ENCODE measurements at places on chromosomes 13 and 19. TPM values are rescaled to one million over a fixed set of nuclear protein-coding genes. Genes with fewer than 3 reads are reported as not detected.

- no peak for DNase-seq
Measured at GRCh38 chr13:40514802-40515201, 151.6 kb downstream of the FOXO1 start.

Gene S1PR5
- total RNA-seq, result 7.5 TPM

Gene RYR1
- total RNA-seq, result 1.4 TPM

Gene RFPL4AL1
- total RNA-seq, result 20.2 TPM

GRCh38 chr13:25080773-25081172 lies 15.2 kb upstream of the PABPC3 start:
- DNase-seq, result no peak

DNA sequence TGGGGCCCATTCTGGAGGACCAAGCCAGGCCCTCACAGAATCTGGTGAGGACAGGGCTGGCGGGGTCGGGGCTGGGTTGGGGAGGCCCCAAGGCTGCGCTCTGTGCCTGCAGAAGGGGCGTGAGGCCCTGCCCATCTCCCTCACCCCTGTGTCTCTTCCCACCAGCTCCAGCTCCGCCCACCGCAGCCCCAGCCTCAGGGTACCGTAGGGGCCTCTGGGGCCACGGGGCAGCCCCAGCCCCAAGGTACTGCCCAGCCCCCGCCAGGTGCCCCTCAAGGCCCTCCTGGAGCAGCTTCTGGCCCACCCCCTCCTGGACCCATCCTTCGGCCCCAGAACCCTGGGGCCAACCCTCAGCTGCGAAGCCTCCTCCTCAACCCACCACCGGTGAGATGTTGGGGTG lies 15.4 kb upstream of the PTOV1 start:
- no peak for DNase-seq

DNA sequence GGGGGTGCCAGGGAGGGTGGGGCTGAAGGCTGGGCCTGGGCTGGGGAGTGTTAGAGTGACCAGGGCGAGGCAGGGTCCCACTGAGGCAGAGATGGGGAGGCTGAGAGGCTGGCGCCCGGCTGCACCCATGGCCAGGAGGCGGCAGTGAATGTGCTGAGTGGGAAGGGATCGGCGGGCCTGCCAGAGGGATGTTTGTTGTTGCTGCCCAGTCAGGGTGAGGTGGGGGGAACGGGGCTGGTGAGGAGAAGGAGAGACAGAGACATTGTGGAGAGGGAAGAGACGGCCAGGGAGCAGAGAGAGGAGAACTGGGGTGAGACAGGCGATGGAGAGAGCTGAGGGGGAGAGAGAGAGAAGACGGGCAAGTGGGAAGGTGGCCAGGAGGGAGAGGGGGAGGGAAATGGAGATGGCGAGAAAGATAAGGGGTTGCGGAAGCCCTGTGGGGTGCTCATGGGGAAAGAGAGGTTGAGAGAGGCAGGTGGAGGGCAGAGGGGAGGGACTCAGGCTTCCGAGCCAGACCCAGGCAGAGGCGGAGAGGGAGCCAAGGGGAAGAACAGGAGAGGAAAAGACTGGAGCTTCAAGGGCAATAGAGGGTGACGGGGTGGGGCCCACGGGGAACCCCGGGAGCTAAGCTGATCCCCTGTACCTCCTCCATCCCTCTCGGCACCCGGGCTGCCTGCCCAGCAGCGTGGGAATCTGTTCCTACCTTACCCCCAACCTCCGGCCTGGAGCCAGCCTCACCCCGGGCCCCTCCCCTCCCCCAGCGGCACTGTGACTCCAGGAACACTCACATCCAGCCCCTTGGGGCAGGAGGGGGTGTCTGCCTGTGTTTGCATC lies 690 bp upstream of the B3GNT8 start:
- DNase-seq, result peak; percentile 31

Gene ZNF320
- 13.0 TPM for total RNA-seq

DNA sequence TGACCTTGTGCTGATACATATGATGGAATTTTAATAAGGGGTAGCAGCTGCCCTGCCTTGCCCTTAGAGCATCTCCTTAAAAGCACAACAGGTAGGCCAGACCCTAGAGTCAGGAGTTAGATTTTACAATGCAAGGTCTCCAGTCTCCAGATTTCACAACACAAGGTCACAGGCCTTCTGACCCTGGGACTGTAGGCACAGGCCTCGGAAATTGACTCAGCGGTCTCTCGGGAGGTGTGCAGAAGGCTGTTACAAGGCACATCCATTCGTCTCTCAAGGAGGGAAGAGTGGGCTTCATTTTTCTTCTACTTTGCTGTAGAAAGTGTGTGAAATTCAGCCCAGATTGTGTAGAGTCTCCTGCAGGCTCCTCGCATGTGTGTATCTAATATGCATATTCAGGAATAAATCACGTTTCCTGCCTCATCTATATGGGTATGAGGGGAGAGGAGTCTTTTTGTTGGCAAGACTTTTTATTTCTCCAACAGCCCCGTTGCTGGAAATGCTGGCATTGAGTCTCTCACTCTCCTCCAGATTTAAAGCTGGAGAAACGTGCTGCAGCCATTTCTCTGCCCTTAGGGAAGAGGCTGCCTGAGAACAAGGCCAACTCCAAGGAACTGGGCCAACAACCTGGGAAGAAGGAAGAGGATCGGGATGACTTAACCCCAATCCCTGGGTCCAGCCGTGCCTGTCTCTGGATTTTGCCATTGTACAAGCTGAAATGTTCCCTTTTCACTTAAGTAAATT lies 24.5 kb downstream of the UQCRFS1 start:
- DNase-seq, result no peak

DNA sequence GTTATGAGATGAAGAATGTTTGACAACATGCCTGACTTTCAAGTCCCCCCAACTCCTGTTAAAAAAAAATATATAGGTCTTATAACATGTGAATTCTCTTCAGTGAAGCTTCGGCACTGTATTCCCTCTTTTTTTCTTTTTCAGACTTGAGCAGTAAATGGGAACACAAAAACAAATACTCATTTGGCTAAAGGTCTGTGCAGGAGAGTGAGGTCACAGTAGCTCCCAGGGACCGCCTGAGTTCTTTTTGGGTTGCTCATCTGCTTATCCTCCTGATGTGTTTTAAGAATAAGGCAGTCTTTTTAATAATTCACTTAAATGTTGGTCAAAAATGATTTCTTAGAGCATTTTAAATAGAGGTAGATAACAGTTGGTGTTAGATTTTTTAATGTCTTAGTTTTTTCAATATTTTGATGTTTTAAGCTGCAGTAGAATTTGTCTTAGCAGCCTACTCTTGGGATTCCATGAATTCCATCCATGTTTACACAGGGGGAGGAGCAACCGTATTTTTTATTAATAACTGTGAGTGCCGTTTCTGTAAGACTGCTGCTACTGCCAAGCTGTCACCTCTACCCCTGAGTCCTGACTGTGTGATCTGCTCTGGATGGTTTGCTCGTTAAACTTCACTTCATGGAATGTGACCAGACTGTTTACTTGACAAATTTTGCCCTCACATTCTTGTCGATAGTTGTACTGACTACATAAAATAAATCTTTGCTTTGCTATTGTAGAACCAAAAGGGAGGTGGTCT lies 14.9 kb downstream of the HNRNPM start:
- DNase-seq, result peak; percentile 38

- DNase-seq, result no peak
Measured at GRCh38 chr13:59562924-59563323, 600.8 kb downstream of the DIAPH3 start.

DNA sequence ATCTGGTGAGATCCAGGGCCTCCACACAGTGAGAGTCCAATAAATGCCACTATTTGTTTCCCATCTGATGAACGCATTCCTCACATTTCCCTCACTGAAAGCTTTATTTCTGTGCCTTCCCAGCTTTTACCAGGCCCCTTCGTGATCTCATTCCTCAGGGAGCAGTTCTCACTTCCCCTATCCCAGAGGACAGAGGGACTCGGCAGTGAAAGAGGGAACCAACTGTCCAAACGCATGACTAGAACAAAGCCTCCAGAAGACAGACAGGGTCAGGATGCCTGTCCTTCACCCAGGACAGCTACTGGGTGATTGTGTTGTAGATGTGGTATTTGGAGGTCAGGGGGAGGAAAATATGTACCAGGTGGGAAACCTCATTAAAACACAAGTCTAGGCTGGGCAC lies 2.0 kb upstream of the ZBTB45 start:
- no peak for DNase-seq

Gene URAD
- total RNA-seq, result not detected

Gene TYROBP
- 28.4 TPM for total RNA-seq

DNA sequence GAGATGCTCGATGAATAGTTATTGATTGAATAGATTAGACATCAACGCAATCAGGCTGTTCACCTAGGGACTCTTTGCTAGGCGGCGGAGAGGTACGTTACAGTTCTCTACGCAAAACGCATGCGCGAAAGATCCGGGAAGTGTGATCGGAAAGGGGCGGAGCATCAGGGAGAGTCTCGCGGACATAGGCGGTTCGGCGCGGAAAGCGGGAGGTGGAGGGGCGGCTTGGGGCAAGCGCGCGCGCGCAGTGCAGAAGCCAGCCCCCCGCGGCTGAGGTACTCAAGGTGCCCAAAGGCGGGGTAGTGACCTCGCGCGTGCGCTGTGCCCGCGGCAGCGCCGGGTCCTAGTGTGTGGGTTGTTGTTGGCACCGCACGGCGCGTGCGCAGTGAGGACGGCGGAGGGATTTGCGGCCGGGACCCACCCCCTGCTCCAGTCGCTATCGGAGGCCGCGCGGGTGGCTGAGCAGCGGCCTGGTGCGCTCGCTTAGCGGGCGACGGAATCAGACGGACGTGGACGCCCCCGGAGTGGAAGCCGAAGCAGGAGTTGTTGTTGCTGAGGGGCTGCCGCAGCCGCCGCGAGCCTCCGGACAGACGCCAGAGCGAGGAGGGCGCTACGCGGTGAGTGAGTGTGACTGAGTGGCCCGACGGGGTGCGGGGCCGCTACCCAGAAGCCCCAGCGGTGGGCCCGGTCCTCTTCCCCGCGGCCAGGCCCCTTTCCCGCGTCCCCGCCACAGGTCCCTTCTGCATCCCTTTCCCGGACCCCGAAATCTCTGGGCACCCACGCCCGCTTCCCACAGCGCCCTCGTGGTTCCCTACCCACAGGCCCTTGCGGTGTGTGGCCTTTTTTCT lies at the start of gene SNRNP70:
SNRNP70 (plus strand) TSS at position 432 of the 848 bp plus-strand sequence. CDS start 964 bp downstream, outside the sequence.
- DNase-seq, result peak; percentile 99

- DNase-seq, result peak; percentile 76
Measured at GRCh38 chr13:34155931-34156607, 338.1 kb downstream of the RFC3 start.

- DNase-seq, result no peak
Measured at GRCh38 chr13:26476782-26477142, 80.7 kb upstream of the WASF3 start.

DNA sequence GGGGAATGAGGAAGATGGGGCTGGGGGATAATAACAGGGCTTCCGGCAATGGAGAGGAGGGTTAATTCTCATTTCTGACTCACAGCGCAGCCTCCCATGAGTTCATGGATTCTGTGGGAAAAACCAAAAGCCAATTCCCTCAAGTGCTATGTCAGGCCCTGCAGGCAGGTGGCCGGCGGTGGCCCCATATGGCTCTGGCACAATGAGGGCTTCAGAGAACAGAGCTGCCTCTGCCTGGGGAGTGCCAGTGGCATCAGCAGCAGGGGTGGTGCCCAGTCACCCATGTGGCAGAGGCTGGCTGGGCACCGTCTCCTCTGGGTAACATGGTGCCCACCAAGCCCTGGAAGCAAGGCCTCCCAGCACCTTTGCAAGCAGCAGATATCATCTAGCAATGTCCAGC lies 69.1 kb downstream of the ALOX5AP start:
- no peak for DNase-seq

- no peak for DNase-seq
Measured at GRCh38 chr19:54439174-54439851, 9.7 kb upstream of the LENG8 start.

Gene ALDH16A1
- 18.3 TPM for total RNA-seq

GRCh38 chr13:53159431-53159830 lies 130.8 kb downstream of the OLFM4 start:
- no peak for DNase-seq

Gene ZC3H4
- total RNA-seq, result 9.4 TPM

Measured in umbilical cord (tissue), 2 donors.